Suppressor macrophage treated with lipopolysaccharide for 4 hours (primary cell): ENCODE measurements at places on chromosomes 4 and X.

DNA sequence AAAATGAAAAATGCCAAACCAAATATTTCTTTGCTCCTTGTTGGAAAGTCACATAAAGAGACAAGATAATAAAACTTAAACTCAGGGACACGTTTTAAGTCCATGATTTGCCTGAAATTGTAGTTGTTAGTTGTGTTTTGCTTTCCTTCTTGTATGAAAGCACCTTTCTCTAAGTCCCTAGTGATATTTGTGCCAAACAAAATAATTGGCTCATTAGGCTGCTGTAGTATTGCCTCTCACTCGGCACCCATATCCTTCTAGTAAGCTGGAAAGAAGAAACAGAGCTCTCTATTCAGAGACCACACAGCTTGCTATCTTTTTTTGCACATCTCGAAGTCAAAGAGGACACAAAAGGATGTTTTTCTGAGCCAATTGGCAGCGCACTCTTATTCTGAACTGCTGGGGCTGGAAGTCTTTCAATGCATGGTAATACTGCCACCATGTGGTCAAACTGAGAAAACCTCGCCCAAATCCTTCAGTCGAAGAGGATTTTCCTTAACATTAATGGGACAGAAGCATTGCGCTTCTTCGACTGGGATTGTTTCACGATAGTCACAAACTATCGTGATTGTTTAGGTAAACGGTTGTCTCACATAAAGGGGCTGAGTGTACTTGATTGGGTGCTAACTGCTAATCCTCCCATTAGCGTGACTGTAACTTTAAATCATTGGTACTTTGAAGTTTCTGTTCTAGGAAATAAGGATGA, 571.9 kb upstream of the LCORL start:
- DNase-seq = peak; percentile 69

- no peak for DNase-seq
Observed at GRCh38 chr4:173240696-173241095, 72.1 kb downstream of the GALNT7 start.

DNA sequence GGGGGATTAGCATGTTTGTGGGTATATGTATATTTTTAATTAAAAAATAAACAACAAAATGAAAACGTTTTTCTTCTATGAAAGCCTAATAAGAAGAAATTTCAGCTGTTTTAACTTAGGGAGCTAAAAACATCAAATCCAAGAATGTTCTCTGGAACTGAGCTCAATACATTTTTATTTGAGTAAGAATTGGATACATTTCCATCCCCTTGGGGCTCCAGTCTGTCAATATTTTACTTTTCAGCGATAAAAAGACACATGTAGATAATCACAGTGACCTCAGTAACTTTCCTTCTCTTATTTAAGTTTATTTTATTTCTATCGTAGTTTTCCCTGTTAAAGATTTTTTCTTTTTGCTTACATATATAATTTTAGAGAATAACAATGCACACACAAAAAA, 59.3 kb downstream of the ELOVL6 start:
- DNase-seq = no peak

GRCh38 chrX:139506333-139506732, 24.2 kb upstream of the F9 start:
- peak; percentile 0 for DNase-seq

- no peak for DNase-seq
Observed at GRCh38 chr4:186722796-186723291, 812 bp downstream of the FAT1 start.

DNA sequence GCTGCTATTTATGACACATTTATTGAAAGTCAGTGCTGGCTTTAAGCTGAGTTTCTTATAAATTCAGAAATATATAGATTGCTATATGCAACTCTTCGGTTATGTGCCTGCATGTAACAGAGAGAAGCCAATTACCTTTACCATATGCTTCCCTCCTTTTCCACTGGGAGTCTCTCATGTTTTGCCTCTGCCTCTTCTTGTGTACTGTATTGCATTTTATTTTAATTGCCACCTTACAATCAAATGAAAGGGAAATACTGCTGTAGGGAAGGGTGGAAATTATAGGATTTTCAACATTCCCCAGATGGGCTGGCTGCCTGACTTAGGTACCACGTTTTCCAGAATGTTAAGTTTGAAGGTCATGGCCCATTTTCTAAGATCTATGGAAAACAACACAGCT, 655.4 kb upstream of the SLIT2 start:
- no peak for DNase-seq

GRCh38 chrX:153888344-153888743, 2.4 kb upstream of the L1CAM start:
- no peak for DNase-seq

- DNase-seq = no peak
Observed at GRCh38 chr4:55498051-55498450, 48.7 kb downstream of the CLOCK start.
